Left renal pelvis (tissue), 4 donors: ENCODE measurements at places on chromosomes 6 and 20.

GRCh38 chr6:94215552-94215951, 796.2 kb upstream of the EPHA7 start:
- no peak for DNase-seq

DNA sequence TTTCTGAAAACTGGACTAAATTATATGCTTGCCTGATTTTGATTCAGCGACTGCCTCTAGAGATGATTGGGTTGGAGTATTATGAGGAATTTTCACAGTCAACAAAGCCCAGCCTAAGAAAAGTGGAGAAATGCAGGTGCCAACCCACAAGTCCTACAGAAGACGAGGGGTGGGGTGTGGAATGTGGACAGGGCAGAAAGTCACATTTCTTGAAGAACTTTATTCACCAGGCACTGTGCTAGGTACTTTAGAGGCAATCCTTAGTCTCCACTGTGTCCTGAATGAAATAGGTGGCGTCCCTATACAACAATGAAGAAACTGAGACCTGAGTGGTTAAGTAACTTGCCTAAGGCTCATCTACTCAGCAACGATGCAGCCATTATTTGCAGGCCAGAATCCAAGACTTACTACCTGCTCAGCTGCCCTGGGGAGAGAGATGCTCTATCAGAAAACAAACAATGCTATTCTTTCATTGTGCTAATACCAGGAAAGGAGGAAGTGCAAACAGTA, 106.3 kb downstream of the RNF144B start:
- no peak for DNase-seq

DNA sequence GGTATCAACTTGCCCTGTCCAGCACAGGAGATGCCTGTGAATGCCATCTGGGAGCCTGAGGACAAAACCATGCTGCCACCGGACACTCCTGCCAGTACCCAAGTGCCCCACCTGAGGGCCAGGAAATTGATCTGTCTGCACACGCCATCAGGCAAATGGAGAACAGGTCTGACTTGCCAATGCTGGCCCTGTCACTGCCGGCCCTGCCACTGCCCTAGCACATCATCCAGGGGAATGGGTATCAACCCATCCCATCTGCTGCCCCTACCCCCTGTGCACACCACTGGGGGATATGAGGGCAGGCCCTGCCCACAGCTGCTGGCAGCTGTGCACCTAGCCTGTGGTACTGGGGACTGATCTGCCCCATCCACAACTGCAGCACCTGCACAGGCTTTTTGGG, 1081.6 kb upstream of the EYS start:
- no peak for DNase-seq

DNA sequence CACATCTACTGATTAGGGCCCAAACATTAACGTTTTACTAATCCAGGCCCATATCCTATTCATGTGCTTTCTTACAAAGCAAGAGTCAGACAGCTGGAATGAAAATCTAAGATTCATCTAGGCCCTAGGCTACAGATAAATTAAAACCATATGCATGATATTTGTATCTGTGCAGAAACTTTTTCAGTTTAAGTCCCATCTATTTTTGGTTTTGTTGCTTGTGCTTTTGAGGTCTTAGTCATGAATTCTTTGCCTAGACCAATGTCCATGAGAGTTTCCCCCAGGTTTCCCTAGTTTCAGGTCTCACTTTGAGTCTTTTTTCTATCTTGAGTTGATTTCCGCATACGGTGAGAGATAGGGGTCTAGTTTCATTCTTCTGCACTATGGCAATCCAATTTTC, 20.2 kb downstream of the ADNP start:
- DNase-seq = no peak

DNA sequence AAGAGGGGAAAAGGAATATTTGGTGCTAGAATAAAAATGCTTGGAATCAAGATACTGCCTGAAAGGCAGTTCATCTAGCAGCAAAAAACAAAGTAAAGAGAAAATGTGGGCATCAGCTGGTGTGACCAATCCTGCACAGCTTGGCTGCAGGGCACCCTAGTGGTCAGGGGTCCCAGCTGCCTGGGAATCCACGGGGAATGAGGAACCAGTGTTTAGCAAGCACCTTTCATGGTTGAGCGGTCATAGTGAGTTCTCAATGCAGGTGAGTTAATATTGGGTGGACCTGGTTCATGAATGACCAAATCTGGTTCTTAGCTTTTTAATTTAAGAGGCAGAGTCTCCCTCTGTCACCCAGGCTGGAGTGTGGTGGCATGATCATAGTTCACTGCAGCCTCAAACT, 53.3 kb downstream of the CAP2 start:
- no peak for DNase-seq

- DNase-seq = no peak
Observed at GRCh38 chr6:19755181-19755580, 82.0 kb upstream of the ID4 start.

DNA sequence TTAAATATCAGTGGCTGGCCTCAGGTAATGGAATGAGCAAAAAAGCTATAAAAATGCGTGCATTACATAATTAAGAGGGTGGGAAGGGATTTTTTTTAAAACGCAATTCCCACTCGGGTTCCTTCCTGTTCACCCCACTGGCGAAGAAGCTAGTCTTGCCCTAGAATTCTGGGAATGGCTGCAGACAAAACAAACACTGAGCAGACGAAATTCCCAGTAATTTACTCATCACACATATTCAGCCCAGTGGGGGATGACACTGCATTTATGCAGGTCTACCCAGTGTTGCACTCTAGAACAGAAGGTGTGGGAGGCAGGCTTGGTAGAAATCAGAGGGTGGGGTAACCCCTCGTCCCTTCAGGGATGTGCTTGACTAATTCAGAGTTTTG, 2695.0 kb upstream of the DEFB115 start:
- no peak for DNase-seq

GRCh38 chr6:42864602-42865001, 14.8 kb upstream of the RPL7L1 start:
- no peak for DNase-seq
